ENCODE measurements at places on chromosomes 16 and 17.

GRCh38 chr17:67041941-67042899 is 2.1 kb upstream of the CACNG1 start:
- DNase-seq = no peak

- no peak for DNase-seq
These were observed 62.4 kb downstream of the RAB11FIP4 start for GRCh38 chr17:31453896-31454295.

- peak; percentile 73 for DNase-seq
These were observed 21.4 kb downstream of the QPRT start for GRCh38 chr16:29700253-29700987.

DNA sequence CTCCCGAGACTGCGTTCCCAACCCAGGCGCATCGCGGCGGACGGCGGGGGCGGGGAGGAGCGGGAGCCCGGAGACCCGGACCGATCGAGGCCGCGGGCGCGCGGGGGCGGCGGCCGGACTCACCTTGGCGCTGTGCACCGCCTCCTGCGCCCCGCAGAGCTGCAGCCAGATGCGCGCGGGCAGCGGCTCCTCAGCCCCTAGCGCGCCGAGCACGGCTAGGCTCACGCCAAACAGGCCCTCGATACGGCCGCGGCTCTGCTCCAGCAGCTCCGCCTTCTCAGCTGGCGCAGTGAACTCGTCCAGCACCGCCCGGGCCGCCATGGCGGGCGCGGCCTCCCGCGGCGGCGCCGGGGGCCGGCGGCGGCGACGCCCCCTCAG is 339 bp downstream of the N4BP1 start:
- no peak for DNase-seq

Measured in smooth muscle cell of the brain vasculature (primary cell).